ENCODE measurements at places on chromosomes 13 and 19.
A peak's percentile ranks its signal among the peaks of the same experiment; 100 is the strongest.

GRCh38 chr19:40006273-40006691, 9.4 kb downstream of the ZNF546 start:
- DNase-seq, result no peak

GRCh38 chr13:71871176-71871754, 4.3 kb upstream of the DACH1 start:
- no peak for DNase-seq

DNA sequence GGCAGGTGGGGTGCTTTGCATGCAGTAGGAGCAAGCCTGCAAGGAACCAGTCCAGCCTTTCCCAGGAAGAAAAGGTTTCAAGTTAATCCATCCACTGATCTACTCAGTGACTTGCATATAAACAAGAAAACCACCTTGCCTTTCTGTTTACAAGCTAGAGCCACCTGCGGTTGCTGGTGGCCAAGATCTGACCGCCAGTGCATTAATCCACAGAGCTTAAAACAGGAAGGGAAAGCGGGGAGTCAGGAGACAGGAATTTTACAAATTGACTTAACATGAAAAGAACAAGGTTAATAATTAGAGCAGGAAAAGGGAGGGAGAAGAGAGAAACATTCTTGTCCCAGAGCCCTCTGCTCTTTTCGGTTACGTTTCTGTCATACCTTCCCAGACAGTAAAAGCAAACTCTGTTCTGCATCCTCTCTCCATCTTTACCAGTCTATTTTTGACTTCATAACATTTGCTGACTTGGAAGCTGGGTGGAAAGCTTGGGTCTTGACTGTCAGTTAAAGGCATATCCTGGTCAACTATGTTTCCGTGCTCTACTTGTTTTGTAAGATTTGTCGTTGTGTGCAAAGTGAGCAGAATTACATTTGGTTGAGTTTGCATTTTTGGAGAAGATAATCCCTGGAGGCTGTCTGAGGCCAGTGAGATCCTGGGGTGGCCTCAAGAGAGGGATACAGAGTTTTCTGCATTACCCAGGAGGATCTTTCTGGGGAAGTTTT, 760.6 kb downstream of the EFNB2 start:
- peak; percentile 45 for DNase-seq

GRCh38 chr13:99926014-99926731, 45.4 kb downstream of the ZIC5 start:
- no peak for DNase-seq

GRCh38 chr13:111338841-111339240, 18.4 kb downstream of the TEX29 start:
- no peak for DNase-seq

- DNase-seq, result no peak
Measured at GRCh38 chr19:33048806-33049676, 15.6 kb downstream of the RHPN2 start.

GRCh38 chr13:27917121-27917947, 2.5 kb upstream of the PDX1 start:
- no peak for DNase-seq

DNA sequence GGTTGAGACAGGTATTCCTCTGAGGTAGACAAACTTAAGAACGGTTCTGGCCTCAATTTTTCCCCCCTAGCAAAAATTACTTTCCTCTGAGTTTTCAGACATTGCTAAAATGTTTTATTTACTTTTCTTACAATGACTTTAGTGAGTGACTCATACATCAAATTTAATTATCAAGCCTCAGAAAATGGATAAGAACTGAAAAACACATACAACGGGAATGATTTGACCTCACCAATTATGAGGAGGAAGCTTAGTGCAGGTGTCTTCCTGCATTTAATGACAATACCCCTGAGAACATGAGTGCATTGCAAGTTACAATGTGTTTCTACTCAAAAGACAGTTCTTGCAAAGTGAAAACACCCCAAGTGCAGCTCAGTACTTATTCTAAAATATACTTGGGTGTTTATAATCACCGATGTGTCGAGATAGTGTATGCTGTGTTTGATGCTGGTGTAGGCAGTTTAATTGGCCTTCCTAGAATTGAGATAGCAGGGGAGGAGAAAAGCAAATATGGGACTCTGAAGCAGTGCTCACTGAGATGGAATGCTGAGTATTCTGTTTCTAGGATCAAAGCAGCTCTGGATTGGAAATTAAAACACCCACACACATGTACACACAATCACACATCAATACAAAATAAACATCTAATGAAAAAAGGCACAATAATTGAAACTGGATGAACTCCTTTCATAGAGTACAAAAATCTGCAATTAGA, 189.5 kb upstream of the SLC10A2 start:
- no peak for DNase-seq

DNA sequence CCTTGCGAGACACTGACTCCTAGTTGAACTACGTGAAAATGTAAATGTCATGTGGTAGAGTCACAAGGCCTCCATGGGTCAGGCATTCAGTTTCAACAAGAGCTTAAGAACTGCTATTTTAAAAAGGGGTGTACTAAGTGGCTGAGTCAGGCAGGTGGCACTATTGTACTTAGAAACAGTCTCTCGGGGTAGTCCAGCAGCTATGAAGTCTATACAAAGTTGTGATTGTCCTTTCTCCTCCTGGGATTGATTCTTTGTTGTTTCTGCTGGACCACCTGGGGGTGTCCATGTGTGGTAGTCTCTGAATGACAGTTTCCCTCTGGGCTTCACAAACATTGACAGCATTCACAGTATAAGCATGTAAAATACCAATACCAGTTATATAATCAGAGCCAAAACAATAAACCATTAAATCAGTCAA, 33.0 kb downstream of the UGGT2 start:
- DNase-seq, result peak; percentile 68

DNA sequence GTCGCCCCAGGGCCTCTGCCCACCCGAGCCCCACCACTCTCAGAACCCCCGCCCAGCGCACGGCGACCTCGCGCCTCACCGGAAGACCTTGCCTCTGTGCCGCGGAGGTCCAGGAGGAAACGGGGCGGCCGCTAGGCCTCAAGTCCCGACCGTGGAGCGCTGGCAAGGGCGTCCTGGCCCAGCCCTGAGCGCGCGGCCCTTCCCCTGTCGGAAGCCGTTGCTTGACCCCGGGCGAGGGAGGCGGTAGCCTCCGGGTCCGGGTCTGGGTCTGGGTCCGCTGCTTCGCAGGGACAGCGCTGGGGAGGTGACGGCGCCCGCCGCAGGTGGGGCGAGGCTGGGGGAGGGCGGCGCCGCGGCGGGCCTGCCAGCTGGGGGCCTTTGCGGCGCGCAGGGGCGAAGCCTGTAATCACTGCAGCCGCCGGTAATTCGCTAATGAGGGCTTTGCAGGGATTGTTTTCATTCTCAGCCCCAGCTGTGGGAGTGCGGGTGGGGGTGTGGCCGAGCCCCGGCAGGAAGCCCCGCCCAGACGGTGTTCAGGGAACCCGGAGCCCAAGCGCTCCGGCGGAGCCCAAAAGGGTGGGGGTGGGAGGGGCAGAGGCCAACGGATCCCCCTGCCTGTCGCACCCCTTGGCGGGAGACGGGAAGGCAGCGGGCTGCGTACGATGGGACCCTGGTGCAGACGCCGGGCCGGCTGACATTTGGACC, 8.6 kb downstream of the C19orf25 start:
- peak; percentile 75 for DNase-seq

GRCh38 chr13:112106478-112107141, 39.7 kb downstream of the SOX1 start:
- peak; percentile 46 for DNase-seq

- no peak for DNase-seq
Measured at GRCh38 chr13:50797091-50797490, 46.4 kb downstream of the DLEU7 start.

DNA sequence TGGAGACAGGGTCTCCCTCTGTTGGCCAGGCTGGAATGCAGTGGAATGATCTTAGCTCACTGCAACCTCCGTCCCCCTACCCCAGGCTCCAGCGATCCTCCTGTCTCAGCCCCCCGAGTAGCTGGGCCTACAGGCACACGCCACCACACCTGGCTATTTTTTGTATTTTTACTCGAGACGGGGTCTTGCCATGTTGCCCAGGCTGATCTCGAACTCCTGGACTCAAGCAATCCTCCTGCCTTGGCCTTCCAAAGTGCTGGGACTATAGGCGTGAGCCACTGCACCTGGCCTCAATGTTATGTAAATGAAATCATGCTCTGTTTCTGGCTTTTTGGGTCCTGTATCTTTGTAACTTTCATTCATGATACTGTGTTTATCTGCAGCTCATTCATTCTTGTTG, 8.1 kb upstream of the ZNF579 start:
- DNase-seq, result no peak

DNA sequence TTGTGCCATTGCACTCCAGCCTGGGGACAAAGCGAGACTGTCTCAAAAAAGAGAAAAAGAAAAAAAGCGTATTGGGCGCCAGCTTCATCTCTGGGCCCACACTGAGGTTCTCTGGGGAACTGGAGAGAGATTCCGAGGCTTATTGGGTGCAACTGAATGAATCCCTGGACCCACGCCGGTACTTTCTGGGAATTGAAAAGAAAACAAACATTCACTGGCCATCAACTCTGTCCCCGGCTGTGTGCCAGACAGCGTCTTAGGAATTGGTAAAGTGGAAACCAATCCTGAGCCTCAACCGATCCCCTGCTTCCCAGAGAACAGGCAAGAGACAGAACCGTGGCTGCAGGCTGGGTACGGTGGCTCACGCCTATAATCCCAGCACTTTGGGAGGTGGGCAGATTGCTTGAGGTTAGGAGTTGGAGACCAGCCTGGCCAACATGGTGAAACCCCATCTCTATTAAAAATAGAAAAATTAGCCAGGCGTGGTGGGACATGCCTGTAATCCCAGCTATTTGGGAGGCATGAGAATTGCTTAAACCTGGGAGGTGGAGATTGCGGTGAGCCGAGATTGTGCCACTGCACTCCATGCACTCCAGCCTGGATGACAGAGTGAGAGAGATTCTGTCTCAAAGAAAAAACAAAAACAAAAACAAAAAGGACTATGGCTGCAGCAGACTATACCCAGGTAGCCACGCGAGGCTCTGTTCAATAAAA, 8.6 kb downstream of the ANO8 start:
- no peak for DNase-seq

GRCh38 chr19:16446724-16447368, 24.9 kb downstream of the EPS15L1 start:
- no peak for DNase-seq

DNA sequence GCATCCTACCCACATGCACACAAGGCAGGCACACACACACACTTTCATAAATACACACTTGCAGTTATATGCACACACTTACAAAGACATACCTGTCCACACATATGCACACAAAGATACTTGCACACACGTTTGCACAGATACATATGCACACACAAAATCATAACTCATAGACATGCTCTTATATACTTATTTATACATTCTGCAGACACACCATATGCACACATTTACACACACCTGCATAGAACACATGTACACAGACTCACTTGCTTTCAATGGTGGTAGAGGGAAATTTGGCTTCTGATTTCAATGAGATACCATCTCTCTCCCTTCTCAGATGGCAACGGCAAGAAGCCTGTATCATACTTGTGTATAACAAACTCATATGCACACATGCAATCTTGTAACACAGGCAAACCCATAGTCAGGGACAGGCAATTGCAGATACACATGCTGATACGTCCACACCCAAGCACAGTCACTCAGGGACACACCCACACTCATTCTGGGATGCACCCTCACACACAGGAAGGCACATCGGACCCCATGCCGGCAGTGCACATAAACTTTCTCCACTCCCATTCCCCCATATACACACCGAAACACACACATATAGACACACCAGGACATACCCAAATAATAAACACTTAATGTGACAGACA, 24.7 kb downstream of the OLFM2 start:
- no peak for DNase-seq

GRCh38 chr19:15159251-15159650, 41.5 kb downstream of the NOTCH3 start:
- DNase-seq, result no peak

DNA sequence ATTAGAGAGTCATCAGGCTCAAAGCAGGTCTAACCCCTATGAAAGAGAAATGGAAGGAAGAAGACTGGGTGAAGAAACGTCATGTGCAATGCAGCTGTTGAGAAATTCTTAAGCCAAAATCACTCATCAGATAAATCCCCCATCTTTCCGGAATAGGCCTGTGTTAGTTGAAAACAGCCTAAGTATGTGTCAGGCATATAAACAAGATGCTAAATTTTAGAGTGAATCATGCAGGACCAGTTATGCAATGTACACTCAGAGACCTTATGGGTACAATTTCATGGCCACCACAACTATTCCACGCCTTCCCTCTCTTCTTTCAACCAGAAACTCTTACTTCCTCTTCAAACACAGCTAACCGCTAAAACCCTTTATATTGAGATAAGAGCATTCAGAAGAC, 717.7 kb upstream of the ATXN8OS start:
- DNase-seq, result no peak

DNA sequence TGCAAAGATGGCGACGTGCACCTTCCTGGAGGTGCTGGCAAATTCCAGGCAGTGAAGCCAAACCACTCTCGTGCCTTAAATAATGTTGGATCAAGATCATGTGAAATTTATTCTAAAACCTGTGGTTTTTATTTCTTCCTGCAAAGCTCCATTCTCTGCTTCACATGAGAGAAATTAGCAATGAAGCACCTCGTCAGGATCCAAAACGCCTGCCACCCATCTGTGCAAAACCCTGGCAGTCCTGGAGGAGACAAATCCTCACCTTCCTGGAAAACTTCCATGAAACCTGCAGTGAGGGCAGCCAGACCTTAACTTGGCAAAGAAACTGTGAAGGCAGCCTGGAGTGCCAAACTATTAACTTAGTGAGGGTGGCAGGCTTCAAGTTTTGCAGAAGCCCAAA, 47.6 kb downstream of the CHST8 start:
- no peak for DNase-seq

DNA sequence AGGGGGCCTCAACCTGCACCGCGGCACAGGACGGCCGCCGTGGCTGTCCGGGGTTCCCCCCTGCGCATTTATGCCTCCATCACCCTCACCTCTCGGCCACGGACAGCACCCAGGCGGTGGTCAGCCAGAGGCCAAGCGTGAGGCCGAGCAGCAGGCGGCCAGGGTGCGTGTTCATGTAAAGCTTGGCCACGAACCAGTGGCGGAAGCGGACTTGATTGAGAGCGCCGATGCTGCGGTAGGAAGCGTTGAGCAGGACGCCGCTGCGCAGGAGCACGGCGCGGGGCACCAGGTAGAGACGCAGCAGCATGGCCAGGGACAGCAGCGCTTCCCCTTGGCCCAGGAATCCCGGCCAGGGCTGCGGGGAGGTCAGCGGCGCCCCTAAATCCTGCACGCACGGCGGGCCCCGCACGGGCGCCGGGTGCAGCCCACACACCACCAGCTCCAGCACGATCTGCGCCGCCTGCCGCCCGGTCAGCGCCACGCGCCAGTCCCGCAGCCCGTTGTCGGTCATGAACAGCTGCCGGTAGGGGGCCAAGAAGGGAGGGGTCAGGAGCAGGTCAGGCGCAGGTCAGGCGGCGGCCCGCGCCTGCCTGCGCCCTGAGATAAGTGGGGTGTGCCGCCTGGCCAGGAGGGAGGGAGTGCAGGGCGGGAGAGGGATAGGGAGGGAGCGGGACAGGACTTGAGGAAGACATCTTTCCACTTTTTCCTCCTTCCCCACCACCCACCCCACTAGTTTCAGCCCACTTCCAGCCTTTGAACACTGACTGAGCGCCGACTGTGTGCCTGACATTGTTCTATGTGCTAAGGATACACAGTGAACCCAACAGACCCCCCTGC, 6.5 kb downstream of the KCNN4 start:
- DNase-seq, result no peak

Measured in SJCRH30 (cell line).